ENCODE measurements at places on chromosomes 12 and 14.

DNA sequence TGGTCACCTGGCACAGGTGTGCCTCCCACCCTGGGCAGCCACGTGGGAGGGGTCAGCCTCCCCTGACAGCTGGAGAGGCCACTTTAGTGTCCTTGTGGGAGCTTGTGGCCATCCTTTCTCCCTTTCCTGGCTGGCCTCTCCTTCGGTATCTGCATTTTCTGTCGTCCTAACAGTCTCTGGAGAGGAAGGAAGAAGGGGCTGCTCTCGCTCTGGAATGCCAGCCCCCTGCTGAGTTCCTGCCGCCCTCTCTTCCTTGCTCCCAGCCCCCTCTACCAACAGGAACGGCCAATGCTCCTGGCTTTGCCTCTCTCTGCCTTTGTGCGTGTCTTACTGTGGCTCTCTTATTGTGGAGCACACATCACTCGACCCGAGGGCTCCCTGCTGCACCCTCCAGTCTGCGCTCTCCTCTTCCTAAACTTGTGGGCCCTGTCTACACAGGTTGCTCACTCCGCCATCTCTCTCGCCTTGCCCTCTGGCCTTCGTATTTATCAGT, 70.8 kb downstream of the FBXL14 start:
- DNase-seq, result no peak

- DNase-seq, result peak; percentile 85
Measured at GRCh38 chr12:98758331-98758730, 113.2 kb downstream of the APAF1 start.

GRCh38 chr14:21825149-21825743, 151.6 kb upstream of the OR4E1 start:
- no peak for DNase-seq

- no peak for DNase-seq
Measured at GRCh38 chr12:98817742-98818141, 172.7 kb downstream of the APAF1 start.

- DNase-seq, result no peak
Measured at GRCh38 chr12:53966385-53967133, 6.4 kb upstream of the HOXC11 start.

DNA sequence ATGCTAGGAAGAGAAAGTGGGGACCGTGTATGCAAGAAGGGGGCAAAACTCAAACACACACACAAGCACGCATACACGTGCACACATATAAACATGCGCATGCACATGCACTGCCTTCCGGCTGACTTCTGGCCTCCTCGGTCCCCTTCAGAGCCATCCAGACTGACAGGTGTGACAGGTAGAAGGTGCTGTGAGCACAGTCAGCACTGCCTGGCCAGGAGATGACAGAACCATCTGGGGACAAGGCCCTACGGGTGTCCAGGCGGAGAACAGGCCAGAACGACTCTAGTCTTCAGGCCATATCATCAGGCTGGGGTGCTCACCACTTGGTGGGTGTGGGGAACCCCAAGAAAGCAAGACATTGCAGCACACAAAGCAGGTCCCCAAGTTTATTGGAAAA, 7.3 kb downstream of the KRT83 start:
- no peak for DNase-seq

DNA sequence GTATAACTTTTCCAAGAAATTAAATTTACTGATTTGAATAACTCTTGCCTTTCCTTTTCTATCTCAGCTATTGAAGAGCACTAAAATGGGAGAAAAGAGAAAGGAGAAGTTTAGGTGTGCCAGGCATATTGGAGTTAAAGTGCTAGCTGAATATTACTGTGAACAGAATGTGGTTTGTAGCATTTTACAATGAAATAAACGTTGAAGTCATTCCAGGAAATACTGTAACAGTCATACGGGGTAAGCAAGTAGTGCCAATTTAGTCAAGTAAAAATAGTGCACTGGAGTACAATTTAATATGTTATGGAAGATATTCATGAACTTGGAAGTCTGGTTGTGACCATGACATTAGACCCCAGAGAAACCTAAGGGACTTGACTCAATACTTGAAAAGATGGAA, 62.1 kb downstream of the E2F7 start:
- DNase-seq, result no peak

GRCh38 chr12:50999093-50999492, 27.1 kb downstream of the SLC11A2 start:
- DNase-seq, result no peak

DNA sequence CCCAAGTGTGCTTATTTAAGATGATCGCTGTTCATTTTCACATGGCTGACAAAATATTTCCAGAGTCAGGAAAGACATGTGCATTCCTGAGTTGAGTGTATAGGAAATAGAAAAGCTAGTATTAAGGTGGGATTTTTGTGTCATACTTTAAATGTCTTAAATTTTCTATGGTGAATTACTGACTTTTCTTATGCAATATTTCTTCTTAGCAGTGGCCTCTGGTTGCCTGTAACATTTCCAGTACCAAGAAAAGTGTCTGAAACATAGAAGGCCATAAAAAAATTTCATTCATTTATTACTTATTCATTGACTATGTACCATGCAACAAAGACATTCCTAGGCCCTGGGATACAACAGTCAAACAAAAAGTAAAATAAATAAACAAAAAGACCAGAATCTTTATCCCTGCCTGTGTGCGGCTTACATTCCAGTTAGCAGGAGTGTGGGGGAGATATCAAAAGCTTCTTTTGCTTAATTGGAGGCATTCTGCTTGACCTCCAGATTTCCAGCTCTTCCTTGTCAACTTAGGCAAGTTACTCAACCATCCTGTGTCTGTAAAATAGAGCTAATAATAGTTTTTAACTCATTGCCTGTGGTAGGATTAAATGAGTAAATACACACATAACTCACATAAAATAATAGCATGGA, 216.3 kb upstream of the FLRT2 start:
- peak; percentile 50 for DNase-seq

DNA sequence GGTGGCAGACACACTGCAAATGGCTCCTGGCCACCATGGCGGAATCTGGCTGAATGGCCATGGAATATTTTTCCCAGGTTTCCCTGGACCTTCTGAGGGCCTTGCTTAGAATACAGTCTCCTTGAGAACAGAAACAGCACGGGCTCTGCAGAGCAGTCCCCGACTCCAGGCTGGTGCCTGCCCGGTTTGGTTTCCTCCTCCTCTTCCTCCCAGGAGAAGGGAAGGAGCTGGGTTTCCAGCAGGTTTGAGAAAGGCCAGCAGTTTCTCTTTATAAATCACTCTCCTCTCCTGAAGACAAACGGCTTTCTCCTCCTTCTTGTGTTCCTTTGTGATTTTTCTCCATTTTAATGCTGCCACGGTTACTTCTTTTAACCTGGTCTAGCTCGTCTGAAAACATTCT, 106.8 kb upstream of the RFLNA start:
- no peak for DNase-seq

- peak; percentile 81 for DNase-seq
Measured at GRCh38 chr14:65824285-65824977, 411.9 kb downstream of the FUT8 start.

DNA sequence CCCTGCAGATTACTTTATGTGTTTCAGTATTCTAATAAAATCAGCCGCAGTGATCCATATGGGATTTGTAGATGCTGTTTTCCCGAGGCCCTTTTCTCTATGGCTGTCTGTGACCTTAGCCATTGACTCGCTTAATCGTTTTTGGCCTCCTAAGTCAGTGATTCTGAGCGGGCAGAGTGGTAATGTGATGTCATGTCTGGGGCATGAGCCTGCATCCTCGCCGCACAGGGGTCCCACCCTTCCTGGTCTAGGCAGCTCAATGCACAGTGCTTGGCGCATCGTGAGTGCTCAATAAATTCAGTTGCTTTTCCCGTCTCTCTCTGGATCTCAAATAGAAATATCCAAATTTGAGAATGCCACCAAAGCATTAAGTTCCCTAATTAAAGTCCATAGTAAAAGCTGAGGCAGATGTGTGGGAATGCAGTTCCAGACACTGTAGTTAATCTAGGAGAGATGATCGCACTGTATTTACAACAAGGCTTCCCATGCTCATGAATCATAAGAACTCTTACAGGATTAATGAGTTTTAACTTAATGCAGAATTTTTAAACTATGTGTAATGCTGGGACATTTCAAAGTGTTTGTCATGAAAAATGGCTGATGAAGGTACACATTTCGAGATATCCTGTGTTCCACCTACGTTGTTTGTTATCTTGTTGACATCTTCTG, 29.3 kb downstream of the HMGA2 start:
- DNase-seq, result peak; percentile 44

DNA sequence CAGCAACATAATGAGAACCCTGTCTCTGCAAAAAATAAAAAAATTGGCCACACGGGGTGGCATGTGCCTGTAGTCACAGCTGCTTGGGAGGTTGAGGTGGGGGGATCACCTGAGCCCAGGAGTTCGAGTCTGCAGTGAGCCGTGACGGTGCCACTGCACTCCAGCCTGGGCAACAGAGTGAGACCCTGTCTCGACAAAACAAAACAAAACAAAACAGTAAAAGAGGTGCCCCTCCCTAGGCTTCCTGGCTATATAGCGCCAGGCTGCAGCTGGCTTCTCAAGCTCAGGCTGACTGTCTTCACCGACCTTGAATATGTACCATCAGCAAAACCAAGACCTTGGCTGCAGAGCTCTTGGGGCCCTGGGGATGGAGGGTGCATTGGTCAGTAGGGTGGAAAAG, 29.4 kb downstream of the TSPAN9 start:
- no peak for DNase-seq

DNA sequence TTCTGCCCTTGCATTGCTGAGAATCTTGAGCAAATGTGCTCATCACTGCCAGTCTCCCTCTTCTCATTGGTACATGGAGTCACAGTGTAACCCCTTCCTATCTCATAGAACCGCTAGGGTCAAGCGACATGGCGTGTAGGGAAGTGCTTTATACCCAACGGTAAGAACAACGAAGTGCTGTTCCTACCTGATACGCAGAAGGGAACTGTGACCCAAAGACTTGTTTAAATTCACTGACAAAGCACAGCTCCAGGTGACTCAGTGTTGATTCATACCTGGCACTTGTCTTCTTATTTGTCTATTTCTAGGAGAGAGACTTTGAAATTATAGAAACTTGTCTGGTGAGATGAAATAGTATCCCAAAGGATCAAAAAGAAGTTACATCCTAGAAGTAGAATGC, 53.7 kb downstream of the FBXL14 start:
- no peak for DNase-seq

DNA sequence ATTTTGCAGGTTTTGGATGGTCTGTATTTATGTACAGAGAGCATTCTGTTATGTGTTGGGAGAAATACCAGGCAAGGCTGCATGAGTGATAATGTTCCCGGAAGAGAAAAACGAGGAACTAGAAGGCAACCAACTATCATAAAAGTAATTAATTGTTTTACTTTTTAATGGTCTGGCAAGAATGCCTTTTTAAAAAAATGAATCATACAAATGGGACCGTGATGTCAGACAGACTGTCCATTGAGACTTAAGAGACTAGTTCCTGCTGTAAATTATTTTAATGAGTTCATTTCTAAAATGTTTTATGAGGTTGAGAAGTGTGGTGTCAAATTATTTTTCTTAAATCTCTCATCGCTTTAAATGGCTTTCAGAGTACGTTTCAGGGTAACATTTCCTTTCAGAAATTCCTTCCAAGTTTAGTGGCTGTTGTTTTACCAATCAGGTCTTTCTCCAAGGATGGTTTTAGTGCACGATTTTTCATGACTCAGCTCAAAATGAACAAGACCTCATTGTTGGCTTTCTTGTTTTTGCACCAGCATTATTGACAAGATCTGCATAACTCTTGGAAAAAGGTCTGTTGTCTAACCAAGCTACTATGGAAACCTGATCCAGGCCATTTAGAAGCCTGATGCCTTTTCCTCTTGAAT, 86.1 kb upstream of the ARHGAP5 start:
- peak; percentile 72 for DNase-seq

- DNase-seq, result peak; percentile 96
Measured at GRCh38 chr14:99562856-99563748, 40.9 kb downstream of the CCDC85C start.

DNA sequence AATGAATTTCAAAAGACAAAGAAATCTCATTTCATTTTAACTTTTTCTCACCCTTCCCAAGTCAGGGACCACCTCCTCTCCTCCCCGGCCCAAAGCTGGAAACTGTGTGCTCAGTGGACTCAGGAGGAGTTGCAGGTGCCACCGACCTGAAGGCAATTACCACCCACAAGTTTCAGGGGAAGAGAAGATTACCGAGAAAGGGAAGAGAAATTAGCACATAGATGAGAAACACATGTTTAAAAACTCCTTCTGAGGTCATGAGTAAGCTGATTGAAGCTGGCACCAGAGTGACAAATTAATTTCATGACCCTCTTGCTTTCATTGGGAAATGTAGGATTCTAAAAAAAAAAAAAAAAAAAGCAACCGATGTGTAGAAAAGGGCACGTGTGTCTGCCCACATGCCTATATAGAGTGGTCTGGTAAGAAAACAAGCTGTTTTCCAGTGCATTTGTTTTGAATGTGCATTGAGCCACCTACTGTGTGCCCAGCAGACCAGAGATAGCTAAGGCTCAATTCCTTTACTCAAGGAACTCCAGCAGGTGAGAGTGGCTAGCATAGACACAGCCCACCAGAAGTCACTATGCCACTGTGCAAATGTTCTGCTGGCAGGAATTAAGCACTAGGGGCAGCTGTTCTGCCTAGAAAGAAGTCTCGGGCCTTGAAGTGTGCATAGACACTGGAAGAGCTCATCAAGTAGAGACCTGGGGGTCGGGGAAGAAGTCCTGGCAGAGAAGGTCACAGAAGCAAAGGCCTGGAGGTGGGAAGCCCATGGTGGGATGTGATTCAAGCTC, 30.5 kb downstream of the DPF3 start:
- no peak for DNase-seq

DNA sequence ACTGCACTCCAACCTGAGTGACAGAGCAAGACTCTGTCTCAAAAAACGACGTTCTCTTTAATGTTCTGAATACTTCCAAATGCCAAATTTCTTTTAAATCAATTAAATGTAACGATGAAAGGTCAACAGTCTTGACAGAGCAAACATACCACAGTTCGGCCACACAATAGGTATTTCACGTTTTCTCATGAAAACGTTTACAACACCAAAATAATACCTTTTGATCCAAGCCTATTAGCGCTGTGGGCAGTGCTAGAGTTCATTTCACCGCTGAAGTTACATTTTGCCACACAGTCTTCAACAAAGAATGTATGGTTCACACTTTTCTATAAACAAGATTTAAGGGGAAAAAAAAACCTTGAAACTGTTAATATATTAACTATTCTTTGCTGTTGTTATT, 122.1 kb downstream of the MED13L start:
- DNase-seq, result no peak

- no peak for DNase-seq
Measured at GRCh38 chr12:29110506-29111442, 38.3 kb upstream of the FAR2 start.

GRCh38 chr14:103710771-103711377, 4.4 kb downstream of the XRCC3 start:
- DNase-seq, result no peak

DNA sequence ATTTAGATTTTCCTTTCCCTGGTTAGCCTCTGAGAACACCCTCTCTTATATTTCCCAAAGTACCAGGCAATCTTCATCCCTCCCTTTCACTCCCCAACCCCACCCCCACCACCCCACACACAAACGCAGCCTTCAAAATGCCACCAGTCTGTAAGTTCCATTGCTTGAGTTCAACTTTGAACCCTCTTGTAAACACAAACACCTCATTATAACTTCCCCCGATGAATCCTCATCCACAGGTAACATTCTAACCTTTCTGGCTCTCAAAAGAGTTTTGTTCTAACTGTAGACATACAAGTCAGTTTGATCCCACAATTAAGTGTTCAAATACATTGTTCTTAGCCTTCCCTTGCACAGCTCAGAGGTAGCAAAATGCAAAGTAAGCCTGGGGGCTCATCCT, 199.4 kb upstream of the FOXN3 start:
- no peak for DNase-seq

GRCh38 chr12:68011882-68012207, 22.6 kb downstream of the IFNG-AS1 start:
- no peak for DNase-seq

GRCh38 chr14:63375769-63376168, 57.0 kb upstream of the GPHB5 start:
- no peak for DNase-seq
